ENCODE measurements at places on chromosomes 4 and X. TPM values are rescaled to one million over a fixed set of nuclear protein-coding genes. Genes with fewer than 3 reads are reported as not detected.

The BCORL1 gene
- 2.5 TPM for total RNA-seq

The HAND2 gene
- 2.3 TPM for total RNA-seq

The AFM gene
- total RNA-seq = not detected

The NCAPG gene
- 22.8 TPM for total RNA-seq

The SCOC gene
- total RNA-seq = 55.2 TPM

The CLDN22 gene
- not detected for total RNA-seq

The PDGFRA gene
- total RNA-seq = 159 TPM

The EGF gene
- total RNA-seq = 0.13 TPM

The SLC49A3 gene
- total RNA-seq = 12.5 TPM

The STAP1 gene
- not detected for total RNA-seq

The BCLAF3 gene
- total RNA-seq = 1.7 TPM

The TRIML2 gene
- not detected for total RNA-seq

The PFKFB1 gene
- total RNA-seq = not detected

The LUZP4 gene
- not detected for total RNA-seq

The TACR3 gene
- not detected for total RNA-seq

The PNMA5 gene
- total RNA-seq = not detected

All from epithelial cell of alveolus of lung (primary cell).